ENCODE measurements at places on chromosomes 13 and 19.

DNA sequence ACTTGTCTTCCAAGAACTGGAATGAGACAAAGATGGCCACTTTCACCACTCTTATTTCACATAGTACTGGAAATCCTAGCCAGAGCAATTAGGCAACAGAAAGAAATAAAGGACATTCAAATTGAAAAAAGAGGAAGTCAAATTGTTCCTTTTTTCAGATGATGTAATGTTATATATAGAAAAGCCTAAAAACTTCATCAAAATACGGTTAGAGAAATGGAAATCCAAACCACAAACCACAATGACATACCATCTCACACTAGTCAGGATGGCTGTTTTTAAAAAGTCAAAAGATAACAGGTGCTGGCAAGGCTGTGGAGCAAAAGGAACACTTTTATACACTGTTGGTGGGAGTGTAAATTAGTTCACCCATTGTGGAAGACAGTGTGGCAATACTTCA is 113.3 kb upstream of the SPRY2 start:
- peak; percentile 81 for DNase-seq

DNA sequence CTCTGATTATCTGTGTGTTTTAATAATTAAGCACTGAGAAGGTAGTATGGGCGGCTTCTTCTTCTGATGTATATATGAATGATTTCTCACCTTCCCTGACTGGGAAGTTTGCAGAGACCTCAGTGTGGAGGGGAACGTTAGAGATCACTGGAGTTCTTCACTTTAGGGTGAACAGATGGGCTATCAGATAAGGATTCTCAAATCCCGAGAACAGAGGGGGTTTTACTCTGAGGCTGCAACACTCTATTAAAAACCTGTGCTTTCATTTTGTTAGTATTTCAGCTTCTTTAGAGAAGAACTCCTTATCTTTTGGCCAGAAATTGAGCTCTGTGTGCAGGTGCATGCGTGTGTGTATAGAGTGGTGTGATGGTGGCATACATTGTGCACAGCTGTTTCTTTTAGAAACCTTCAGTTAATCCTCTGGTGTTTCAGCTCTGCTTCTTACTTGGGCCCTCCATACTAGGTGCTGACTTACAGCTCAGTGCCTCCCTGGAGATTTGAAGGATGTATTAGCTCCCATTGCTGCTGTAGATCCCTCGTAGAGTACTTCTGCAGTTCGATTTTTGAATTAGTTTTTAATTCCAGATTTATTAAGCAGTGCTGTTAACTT is 45.3 kb upstream of the PCDH9 start:
- DNase-seq: no peak

- DNase-seq: no peak
These were observed 118.7 kb upstream of the TSC22D1 start for GRCh38 chr13:44694842-44695241.

GRCh38 chr13:66427458-66427861 is 802.7 kb downstream of the PCDH9 start:
- no peak for DNase-seq

- DNase-seq: no peak
These were observed 748.1 kb downstream of the DACH1 start for GRCh38 chr13:71118779-71119364.

GRCh38 chr19:29535214-29535831 is 9.5 kb downstream of the VSTM2B start:
- no peak for DNase-seq

DNA sequence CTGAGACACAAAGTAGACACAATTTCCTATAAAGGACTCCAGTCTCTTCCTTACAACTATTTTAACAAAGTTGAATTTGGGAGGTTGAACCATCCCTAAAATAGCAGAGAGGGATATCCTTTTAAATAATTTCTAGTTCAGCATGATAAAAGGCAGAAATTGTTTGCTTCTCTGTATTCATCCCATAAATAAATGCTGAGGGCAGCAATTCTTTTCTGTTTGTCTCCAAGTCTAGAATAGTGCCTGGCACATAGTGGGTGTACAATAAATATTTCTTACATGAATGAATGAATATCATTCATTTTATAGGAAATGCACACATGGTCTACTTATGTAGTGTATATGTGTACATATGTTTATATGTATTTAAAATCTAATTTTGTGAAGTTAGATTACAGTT is 12.3 kb downstream of the COL4A1 start:
- DNase-seq: no peak

GRCh38 chr13:73675821-73676220 is 458.4 kb downstream of the KLF12 start:
- DNase-seq: no peak

GRCh38 chr19:36125557-36125956 is 10.3 kb downstream of the TBCB start:
- no peak for DNase-seq

GRCh38 chr13:80705371-80706163 is 364.6 kb upstream of the SPRY2 start:
- DNase-seq: no peak

- no peak for DNase-seq
These were observed 226.3 kb downstream of the DLEU7 start for GRCh38 chr13:50617134-50617721.

DNA sequence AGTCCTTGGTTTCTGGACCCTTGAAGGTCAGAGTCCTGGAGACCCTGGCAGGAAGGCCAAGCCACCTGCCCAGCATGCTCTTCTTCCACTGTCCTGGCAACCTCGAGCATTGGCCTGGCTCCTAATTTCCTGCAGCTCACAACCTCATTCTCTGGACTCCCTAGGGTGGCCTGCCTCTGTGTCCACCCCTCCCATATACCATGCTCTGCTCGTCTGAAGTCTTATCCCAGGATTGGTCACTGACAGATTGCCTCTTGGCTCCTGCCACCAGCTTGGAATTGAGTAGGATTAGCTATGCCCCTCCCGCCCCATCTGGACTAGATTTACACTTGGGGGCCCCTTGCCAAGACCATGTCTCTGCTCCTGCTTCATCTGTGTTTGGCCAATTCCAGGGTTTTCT is 17.1 kb upstream of the WASF3 start:
- DNase-seq: no peak
